Activated CD4-positive, alpha-beta T cell treated with anti-CD3 and anti-CD28 coated beads for 4 hours (primary cell): ENCODE measurements at places on chromosomes 2 and 18.
A peak's percentile ranks its signal among the peaks of the same experiment; 100 is the strongest.

DNA sequence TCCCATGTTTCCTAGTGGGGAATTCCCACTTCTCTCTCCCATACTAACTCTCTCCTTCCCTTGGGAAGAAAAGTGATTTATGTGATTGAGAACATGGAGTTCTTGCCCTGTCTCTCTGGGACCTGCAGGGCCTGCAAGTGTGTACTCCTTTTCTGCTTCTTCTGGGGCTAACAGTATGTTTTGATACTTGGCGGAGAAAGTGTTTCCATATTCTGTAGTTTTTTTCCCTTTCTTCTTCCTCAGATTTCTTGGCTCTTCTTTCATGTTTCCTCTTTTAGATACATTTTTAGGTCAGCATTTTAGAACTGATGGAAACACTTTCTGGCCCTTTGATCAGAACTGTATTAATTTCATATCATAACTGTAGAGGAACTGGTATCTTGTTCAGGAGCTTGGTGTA is 352.2 kb downstream of the DLGAP1 start:
- DNase-seq = no peak

GRCh38 chr2:235779444-235779896 is 285.6 kb downstream of the AGAP1 start:
- peak; percentile 40 for DNase-seq

GRCh38 chr2:124970030-124970429 is 944.9 kb downstream of the CNTNAP5 start:
- DNase-seq = no peak

GRCh38 chr2:190701586-190701985 is 52.7 kb downstream of the NAB1 start:
- DNase-seq = no peak

- no peak for DNase-seq
Observed at GRCh38 chr2:60486067-60486466, 67.4 kb downstream of the BCL11A start.

DNA sequence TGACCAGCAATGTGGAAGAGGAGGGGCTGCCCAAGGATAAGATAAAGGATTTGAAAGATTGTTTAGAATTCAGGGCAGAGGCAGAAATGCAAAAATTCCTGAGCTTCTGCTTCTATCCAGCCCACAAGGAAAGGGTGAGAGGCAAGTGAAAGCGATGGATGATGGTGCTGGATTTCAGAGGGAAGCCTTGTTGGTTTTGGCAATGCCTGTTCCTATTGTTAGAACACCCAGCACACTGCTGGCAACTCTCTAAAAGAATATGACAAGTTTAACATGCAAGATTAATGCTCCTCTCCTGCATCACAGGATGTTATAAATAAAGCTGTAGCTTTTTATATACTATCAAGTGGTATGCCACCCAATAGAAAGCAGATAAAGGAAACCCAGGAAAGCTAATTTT is 92.6 kb downstream of the ZNF385B start:
- DNase-seq = no peak

GRCh38 chr2:101883860-101884259 is 107.9 kb upstream of the IL1R2 start:
- peak; percentile 26 for DNase-seq

GRCh38 chr2:237612527-237613357 is 14.6 kb upstream of the LRRFIP1 start:
- no peak for DNase-seq

- no peak for DNase-seq
Observed at GRCh38 chr2:139814458-139814857, 1034.3 kb upstream of the NXPH2 start.

GRCh38 chr18:35203067-35203466 is 37.8 kb upstream of the ZNF397 start:
- no peak for DNase-seq

DNA sequence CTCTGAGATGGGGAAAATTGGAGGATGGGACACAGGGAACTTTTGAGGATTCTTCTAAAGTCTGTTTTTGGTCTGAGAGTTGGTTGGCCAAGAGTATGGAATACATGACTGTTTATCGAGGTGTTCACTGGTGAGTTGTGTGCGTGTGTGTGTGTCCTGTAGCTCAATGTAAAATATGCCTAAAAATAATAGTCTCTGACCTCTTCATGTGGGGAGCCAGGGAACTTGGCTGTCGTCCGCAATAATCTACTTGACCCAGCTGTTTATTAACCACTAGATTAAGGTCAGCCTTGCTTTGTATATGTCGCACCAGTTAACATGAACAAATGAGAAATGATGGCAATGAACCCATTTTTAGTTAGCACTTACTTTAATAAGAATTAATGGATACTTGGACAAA is 177.5 kb upstream of the TPO start:
- no peak for DNase-seq

DNA sequence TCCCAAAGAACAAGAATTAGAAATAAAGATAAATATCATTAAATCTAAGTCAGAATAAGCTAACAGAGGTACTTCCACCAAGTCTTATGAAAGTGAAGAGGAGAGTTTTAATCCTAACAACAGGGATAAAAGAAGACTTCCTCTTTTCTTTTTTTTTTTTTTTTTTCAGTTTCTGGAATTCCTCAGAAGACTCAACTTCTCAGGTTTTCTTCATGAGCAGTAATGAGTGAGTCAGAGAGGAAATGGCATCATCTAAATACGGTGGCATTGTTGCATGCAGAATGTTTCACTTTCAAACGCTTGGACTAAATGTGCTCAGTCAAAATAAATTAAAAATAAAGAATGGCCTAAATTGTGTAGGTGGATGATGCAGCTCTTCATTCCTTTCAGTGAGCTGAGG is 45.6 kb upstream of the ARHGAP15 start:
- peak; percentile 5 for DNase-seq

GRCh38 chr2:16561676-16562075 is 104.0 kb downstream of the CYRIA start:
- DNase-seq = no peak
